ENCODE measurements at places on chromosomes 16 and 17. TPM values are rescaled to one million over a fixed set of nuclear protein-coding genes. Genes with fewer than 3 reads are reported as not detected.

DNA sequence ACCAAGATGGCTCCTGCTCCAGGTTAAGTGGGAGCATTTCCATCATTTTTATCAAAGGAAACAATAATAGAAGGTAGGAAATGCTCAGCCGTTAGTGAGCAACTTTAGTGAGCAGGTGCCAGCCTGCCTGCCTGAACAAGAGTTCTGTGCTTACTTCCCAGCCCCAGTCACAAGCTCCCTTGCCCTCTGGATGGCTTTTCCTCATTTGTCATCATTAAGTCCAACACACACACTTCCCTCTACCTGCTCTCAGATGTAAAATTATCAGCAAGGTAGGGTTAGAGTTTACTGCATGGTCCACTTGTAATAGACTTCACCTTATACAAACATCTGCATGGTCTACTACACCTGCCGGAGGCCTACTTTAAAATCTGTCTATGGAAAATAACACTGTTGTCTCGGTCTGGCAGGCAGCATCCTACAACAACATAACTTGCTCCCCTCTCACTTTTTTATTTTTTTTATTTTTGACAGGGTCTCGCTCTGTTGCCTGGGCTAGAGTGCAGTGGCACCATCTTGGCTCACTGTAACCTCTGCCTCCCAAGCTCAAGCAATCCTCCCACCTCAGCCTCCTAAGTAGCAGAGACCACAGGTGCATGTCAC is 12.7 kb downstream of the TEX2 start:
- no peak overlapping the region for H3K4me3 ChIP-seq
- peaks cover 8% of the 10 kb centered on the region for H3K4me1 ChIP-seq

DNA sequence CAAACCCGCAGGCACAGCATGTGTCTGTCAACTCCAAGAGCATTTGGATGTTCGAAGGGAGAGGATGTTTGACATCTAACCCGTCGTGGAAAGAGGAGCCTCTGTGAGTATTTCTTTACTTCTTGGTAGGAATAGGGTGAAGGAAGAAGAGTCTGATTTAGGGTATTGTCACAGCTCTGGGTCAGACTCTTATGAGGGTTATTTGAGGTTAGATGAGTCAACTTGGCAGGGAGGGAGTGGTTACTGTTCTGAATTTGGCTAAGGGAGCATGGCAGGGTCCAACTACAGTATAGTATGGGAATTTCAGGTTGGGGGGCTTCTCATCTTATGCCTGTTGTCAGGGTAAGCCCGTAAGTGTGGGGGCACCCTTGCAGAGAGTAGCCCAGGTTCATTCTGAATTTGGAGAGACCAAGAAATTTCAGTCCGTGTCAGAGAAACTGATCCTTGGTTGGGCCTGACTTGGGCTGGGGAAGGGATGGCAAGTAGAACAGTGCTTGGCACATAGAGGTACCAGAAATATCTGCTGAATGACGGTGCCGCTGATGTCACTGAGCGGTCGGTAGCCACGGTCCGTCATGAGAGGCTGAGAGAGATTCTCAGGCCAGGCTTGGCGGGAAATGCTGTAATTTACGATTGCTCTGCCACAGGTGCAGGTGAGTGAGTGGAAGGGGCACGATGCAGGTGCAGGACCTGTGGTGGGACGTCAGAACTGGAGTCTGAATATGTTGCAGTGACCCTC is 43.2 kb downstream of the MYH3 start:
- no peak overlapping the region for H3K4me3 ChIP-seq
- H3K36me3 ChIP-seq = peaks cover 7% of the 10 kb centered on the region
- H3K27ac ChIP-seq = no peak overlapping the region
- no peak for DNase-seq
- peaks cover 2% of the 10 kb centered on the region for H3K27me3 ChIP-seq

DNA sequence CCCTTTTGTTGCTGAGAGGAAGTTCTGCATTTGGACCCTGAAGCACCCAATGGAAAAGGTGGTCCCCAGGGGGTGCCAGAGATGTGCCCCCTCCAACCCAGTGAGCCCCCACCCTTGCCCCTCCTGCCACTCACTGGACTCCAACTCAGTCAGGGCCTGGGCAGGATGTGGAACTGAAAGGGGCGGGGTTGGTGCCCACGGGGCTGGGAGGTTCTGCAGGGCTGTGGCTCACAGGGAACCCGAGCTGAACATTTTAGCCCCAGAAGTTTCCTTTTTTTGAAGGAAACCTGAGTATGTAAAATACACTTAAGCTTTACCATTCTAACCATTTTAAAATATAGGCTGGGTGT is 15.8 kb upstream of the OGFOD3 start:
- no peak overlapping the region for H3K27ac ChIP-seq
- DNase-seq = no peak
- no peak overlapping the region for H3K4me3 ChIP-seq
- H3K27me3 ChIP-seq = peaks cover 2% of the 10 kb centered on the region
- H3K36me3 ChIP-seq = peaks cover 4% of the 10 kb centered on the region
- H3K4me1 ChIP-seq = peaks cover 5% of the 10 kb centered on the region

DNA sequence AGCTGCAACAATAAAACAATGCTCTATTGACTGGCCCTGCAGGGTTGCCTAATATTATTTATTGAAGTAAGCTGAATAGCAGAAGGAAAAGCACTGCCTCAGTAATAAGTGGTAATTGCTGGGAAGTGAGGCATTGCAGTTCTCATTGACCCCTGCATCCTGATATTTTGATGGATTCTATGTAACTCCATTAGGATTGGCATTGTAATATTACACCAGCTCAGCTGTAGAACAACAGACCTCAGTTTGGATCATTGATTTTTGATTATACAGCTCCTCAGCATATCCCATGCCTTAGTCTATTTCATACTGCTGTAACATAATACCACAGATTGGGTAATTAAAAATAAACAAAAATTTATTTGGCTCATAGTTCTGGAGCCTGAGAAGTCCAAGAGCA is 650.6 kb upstream of the SALL1 start:
- no peaks in the 10 kb centered on the region for H3K36me3 ChIP-seq
- H3K4me1 ChIP-seq = peaks cover 6% of the 10 kb centered on the region
- no peak for DNase-seq

DNA sequence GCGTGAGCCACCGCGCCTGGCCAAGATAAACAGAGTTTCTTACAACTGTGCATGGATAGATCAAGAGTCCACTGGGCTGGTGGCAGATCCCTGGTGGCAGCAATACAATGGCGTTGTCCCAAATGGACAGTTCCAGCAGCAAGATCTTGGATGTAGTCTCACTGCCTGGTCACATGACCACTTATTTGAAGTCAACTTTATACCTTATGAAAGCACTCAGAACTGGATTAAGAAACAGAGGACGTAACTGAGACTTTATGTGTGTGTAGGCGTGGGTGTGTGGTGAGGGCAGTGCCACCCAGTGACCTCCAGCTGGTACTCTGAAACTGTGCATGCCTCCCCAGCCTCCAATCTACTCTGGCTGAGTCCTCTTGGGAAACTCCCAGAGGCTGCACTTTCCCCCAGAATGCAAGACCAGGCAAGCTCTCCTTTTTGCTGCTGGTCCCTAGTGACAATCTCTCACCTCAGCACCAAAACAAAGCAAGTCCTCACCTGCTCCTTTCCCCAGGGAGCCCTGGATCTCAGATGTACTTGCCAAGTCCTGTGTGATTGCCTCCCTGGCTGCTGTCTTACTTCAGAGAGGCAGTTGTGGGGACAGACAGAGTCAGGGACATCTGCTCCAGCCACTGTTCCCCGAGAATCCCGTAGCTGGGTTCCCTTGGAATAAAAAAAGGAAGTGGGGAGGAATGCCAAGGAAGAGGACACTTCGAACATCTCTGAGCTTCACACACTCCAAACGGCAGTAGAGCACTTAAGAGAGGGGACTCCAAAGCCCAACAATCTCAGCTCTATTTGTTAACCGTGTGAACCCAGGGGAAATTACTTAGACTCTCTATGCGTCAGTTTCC is 11.7 kb upstream of the ST6GALNAC2 start:
- H3K36me3 ChIP-seq = no peaks in the 10 kb centered on the region
- no peak overlapping the region for H3K4me3 ChIP-seq
- H3K27ac ChIP-seq = no peak overlapping the region
- no peak for DNase-seq
- peaks cover 18% of the 10 kb centered on the region for H3K4me1 ChIP-seq

- H3K4me3 ChIP-seq = no peak overlapping the region
- DNase-seq = no peak
- H3K4me1 ChIP-seq = no peaks in the 10 kb centered on the region
- peaks cover 18% of the 10 kb centered on the region for H3K36me3 ChIP-seq
Measured at GRCh38 chr16:47676635-47677177, 215.6 kb downstream of the PHKB start.

DNA sequence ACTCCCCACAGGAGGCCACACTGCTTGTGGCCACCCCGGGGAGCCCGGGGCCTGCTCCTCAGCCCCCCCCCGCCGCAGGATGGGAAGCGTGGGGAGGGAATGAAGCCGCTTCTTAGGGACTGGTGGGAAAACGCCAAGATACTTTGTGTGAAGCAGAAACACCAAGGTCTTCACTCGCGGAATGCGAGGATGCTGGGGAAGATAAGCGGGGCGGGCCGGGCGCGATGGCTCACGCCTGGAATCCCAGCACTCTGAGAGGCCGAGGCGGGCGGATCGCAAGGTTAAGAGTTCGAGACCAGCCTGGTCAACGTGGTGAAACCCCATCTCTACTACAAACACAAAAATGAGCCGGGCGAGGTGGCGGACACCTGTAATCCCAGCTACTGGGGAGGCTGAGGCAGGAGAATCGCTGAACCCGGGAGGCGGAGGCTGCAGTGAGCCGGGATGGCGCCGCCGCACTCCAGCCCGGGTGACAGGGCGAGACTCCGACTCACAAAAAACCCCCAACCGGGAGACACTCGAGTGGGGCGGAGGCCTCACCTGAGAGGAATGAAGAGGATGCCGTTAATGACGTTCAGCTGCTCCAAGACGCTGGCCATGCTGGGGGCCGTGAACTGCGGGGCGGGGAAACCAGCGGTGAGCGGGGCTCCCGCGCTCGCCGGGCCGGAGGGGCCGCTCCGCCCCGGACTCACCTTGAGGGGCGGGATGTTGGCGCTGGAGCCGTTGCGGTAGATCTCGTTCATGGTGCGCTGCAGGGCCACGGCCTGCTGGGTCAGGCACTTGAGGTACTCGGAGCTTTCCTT is 20.3 kb downstream of the CLUH start:
- no peak for DNase-seq
- peaks cover 17% of the 10 kb centered on the region for H3K4me1 ChIP-seq
- peaks cover 17% of the 10 kb centered on the region for H3K27me3 ChIP-seq
- no peak overlapping the region for H3K4me3 ChIP-seq
- no peak overlapping the region for H3K27ac ChIP-seq

GRCh38 chr17:17186051-17186450 is 20.1 kb downstream of the PLD6 start:
- H3K36me3 ChIP-seq = peaks cover 9% of the 10 kb centered on the region
- DNase-seq = no peak
- no peak overlapping the region for H3K4me3 ChIP-seq
- peaks cover 24% of the 10 kb centered on the region for H3K4me1 ChIP-seq

DNA sequence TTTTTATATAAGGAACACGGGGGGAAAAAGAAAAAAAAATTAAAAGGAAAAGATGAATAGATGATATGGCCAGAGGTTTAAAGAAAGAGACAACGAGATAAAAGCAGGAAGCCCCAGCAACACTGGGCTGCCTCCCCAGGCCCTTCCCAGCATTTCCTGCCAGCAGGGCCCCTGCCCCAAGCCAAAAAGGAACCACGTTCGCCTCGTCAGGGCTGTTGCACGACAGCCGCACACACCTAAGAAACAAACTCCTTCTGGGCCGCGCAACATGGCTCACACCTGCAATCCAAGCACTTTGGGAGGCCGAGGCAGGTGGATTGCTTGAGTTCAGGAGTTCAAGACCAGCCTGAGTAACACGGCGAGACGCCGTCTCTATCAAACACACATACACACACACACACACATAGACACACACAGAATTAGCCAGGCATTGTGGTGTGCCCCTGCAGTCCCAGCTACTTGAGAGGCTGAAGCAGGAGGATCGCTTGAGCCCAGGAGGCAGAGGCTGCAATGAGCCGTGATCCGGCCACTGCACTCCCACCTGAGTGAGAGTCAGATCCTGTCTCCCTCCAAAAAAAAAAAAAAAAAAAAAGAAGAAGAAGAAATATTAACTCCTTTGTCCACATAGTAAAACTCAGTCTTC is 83.0 kb downstream of the ANKRD11 start:
- peak overlapping the region; percentile 55 for H3K4me3 ChIP-seq
- no peaks in the 10 kb centered on the region for H3K36me3 ChIP-seq
- DNase-seq = no peak
- peaks cover 74% of the 10 kb centered on the region for H3K4me1 ChIP-seq
- peak overlapping the region; percentile 91 for H3K27ac ChIP-seq
- H3K27me3 ChIP-seq = peaks cover 14% of the 10 kb centered on the region

GRCh38 chr16:56669005-56669839 is at the start of gene MT1H:
TSS of gene MT1H (plus strand) at chr16:56669814. CDS start at chr16:56669885, 71 bp downstream.
- no peak within 1 kb of the TSS for H3K4me3 ChIP-seq
- peaks cover 40% of the 10 kb centered on the region for H3K27me3 ChIP-seq
- H3K36me3 ChIP-seq = no peaks in the 10 kb centered on the region
- no peak within 1 kb of the TSS for H3K27ac ChIP-seq

DNA sequence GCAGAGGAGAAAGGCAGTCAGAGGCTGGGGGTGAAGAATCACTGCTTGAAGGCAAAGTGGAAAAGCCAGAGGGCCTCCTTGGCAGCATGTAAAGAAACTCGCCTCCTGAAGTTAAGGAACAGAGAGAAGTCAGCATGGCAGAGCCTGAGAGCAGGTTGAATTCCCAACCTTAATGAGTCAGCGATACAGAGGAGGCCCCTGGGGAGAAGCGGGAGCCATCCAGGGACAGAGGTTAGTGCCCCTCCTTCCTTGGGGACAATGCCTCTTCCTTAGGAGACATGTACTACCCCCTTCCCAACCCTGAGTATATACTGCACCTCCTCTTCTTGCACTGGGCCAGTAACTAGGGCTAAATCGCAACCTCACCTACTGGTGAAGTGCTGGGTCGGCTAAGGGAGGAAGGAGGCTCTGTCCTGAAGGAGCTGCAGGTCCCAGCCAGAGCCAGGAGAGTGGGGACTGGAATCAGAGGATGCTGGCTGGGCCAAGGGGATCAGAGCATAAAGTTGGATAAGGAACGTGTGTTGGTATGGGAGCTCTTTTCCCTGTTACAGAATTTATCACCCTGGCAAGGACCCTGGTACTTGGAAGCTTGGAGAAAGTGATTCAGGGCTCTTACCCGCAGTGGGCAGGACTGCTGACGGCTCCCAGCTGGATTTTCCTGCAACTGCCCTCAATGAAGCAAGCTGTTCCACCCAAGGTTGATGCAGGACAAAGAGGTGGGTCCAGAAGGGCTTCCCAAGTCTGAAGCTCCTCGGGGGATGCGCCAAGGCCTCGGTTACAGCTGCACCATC is 5.4 kb upstream of the AANAT start:
- H3K36me3 ChIP-seq = no peaks in the 10 kb centered on the region
- DNase-seq = no peak
- H3K4me3 ChIP-seq = no peak overlapping the region
- peaks cover 13% of the 10 kb centered on the region for H3K4me1 ChIP-seq
- peak overlapping the region; percentile 24 for H3K27ac ChIP-seq

DNA sequence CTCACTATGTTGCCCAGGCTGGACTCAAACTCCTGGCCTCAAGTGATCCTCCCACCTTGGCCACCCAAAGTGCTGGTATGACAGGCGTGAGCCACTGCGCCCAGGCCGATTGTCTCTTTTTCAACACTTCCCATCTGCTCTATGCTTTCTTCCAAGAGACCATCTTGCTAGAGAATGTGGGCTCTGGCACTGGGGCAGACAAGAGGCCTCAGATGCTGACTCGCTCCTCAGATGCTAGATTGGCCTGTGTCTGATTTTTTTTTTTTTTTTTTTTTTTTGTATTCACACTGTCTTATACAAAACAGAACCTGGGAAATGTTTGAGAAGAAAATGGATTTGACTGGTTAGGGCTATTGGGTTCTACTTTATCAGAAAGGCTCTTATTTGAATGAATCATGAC is 58.2 kb downstream of the CYB5D2 start:
- H3K4me3 ChIP-seq = no peak overlapping the region
- no peak overlapping the region for H3K27ac ChIP-seq
- DNase-seq = no peak
- no peaks in the 10 kb centered on the region for H3K4me1 ChIP-seq

The NPIPA7 gene
- total RNA-seq = 10.4 TPM

The PPP1R27 gene
- 0.81 TPM for total RNA-seq

The YPEL2 gene
- 20.8 TPM for total RNA-seq

The ITGAX gene
- total RNA-seq = not detected

The DNAI2 gene
- total RNA-seq = not detected

All from glutamatergic neuron (in vitro differentiated cells).